NCI-H2107 (cell line): ENCODE measurements at places on chromosomes 3 and 15.

- no peak for DNase-seq
These were observed 252.1 kb downstream of the NTRK3 start for GRCh38 chr15:88004399-88004798.

DNA sequence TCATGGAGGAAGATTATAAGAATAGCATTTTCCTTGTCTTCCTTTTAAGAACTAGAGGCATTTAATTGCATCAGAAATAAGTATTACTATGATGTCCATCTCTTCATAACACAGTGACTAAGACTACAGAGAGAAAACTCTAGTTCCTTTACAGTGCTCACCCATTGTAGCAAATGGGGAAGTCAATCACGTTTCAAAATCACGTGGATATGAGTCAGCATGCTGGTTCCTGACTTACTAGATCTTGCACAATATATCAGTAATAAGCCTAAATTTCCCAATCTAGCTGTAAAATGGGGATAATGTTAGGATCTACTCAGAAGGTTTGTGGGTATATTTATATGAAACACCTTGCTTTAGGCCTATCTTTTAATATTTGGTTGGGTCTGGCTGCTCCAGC, 254.8 kb upstream of the EOMES start:
- no peak for DNase-seq

GRCh38 chr15:64597477-64597822, 137.1 kb downstream of the ZNF609 start:
- no peak for DNase-seq

- no peak for DNase-seq
These were observed at the start of gene ERC2 for GRCh38 chr3:56468184-56469106. TSS of gene ERC2 (minus strand) at chr3:56468467.

- no peak for DNase-seq
These were observed 53.9 kb downstream of the RAP2B start for GRCh38 chr3:153215966-153216365.

- DNase-seq = no peak
These were observed 123.1 kb upstream of the LRRFIP2 start for GRCh38 chr3:37297459-37297858.

- no peak for DNase-seq
These were observed 933 bp upstream of the APEH start for GRCh38 chr3:49673121-49673714.

DNA sequence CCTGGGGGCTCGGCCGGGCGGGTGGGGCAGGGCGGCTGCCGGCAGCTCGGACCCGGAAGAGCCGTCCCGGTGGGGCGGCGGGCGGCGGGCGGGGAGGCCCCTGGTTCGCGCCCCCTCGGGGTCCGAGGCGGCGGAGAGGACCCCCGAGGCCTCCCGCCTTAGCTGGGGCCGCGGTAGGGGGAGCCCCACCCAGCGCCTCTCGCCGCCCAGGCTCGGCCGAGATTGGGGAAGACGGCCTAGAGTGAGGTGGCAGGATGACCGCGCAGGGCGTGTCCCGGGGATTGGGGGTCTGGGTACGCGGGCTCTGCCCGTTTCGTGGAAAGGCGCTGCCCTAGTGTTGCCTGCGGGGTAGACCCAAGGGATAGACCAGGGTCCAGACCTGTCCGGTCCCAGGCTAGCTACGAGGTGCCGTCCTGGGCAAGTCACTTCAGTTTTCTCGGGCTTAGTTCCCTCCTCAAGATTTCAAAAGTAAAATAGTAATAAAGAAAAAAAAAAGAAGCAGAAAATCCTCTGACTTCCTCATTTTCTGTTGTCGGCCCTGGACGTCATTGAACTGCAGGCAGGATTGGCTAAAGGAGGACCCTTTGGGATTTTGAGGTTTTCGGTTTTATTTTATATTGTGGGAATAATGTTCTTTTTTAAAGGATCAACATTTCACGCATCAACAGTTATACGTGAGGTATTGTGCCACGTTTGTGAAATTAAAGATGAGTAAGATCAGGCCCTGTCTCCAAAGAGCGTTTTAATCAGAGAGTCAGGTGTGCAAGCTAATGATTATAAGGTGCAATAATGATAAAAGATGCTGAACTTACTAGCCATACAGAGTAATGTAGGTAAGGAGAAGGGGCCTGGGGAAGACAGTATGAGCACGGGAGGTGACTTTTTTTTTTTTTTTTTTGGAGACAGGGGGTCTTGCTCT, 679 bp downstream of the IQGAP1 start:
- DNase-seq = no peak

- no peak for DNase-seq
These were observed 23.6 kb downstream of the CCR1 start for GRCh38 chr3:46184469-46184868.

DNA sequence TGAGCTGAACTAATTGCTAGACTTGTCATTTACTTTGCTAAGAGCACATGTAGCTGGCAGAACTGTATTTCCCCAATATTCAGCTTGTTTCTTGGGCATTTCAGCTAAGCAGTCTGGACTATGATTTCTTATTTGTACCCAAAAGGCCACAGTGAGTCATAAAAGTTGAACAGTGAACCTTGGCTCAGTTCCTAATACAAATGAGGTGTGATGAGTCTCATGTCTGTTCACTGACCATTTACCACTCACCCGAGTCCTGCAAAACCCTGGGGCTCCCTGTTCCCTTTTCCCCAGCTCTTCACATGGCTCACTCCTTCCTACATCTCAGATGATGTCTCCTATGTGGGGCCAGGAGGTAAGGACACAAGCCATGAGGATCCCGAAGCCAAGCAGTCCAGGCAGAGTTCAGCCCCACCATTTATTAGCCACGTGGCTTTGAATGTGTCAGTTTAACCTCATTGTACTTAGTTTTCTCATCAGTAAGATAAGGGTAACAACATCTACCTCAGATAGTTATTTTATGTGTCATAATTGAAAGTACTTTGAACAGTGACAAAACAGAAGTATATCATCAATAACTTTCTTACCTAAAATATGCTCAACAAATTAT, 239.3 kb downstream of the IL5RA start:
- no peak for DNase-seq

- DNase-seq = no peak
These were observed 167.5 kb downstream of the ADAMTS9 start for GRCh38 chr3:64520334-64520733.

DNA sequence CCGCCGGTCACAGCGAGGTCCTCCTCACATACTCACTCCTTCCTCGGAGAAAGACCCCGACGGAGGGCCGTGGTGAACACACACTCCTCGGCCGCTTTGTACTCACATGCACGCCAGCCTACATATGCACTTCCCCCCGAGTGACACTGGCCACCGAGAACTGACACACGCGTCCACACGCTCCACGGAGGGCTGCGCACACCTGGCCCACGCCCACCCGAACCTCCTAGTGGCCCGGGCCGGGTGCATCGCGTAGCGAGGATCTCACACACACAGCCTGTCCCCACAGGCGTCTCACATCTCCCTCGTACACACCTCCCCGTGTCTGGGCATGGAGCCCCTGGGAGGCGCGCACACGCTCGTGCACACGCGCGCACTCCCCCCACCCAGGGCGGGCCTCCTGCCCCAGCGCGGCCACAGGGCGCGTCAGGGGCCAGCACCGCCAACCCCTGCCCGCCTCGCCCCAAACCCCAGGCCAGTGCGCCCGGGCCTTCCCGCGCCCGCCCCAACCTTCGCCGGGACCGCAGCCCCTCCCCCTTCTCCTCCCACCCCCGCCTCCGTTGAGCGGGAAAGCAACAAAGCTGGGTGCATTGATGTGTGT, 411 bp upstream of the C3orf70 start:
- no peak for DNase-seq

DNA sequence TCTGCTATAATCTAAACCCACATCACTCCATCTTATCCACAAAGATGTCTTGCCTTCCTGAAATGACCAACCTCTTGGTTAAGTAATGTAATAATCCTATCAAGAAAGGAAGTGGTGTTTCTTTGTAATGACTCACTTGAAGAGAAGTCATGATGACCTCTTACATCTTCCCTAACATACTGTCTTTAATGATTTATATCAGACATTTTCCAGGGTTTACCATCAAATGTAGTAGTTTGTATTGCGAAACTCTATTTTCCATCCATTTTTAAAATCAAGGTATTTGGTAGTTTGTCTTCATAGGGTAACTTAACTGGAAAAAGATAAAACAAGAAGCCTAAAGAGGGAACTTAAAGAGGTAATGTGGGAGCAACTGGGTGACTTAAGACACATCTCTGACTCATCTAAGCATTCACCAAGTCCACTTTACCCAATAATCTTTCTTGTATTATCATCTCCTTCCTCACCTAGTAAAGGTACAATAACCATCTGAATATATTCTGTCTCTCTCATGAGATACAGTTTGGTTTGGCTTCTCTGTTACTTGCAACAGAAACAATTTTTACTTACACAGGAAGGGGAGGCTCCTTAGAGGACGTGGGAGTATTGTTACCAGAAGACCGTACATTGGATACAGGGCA, 5.7 kb upstream of the MAPK6 start:
- no peak for DNase-seq

DNA sequence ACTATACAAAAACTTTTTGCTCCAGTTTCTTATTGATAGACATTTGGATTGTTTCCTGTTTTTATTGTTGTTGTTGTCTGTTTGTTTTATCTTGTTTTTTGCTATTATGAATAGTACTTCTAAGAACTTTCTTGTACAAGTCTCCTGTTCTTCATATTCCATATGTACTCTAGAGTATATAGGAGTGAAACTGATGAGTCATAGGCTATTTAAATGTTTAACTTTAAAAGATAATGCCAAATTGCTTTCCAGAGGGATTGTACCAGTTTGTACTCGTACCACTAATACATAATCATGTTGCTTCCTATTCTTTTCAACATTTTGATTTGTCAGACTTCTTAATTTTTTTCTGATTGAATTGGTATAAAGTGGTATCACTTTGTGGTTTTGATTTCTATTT, 19.6 kb downstream of the LRRC49 start:
- DNase-seq = no peak

DNA sequence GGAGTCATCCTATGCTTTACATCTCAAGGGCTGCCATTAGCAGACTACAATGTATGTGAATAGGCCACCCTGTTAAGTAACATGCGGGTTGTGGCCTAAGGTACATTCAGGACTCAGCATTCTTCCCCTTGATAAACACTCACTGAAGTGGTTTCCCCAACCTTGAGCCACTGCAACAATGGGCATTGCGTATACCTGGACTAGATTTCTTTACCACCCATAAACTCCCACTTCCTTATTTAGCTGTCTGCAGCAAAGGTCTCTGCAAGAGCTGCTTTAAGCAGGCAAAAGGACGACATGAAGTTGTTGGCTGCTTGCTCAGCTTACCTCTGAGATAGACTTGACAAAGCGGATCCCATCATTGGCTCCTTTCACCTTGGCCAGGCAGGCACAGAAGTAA, 16.2 kb downstream of the FYCO1 start:
- DNase-seq = no peak

- no peak for DNase-seq
These were observed 81.5 kb downstream of the MB21D2 start for GRCh38 chr3:192835818-192836815.

GRCh38 chr3:108931035-108931434, 22.6 kb downstream of the GUCA1C start:
- no peak for DNase-seq

GRCh38 chr15:61651267-61651666, 409.0 kb downstream of the VPS13C start:
- DNase-seq = no peak

GRCh38 chr3:50164984-50165909, 10.1 kb downstream of the SEMA3F start:
- no peak for DNase-seq
